SJSA1 (cell line): ENCODE measurements at places on chromosomes 6 and 20. TPM values are rescaled to one million over a fixed set of nuclear protein-coding genes. Genes with fewer than 3 reads are reported as not detected.

DNA sequence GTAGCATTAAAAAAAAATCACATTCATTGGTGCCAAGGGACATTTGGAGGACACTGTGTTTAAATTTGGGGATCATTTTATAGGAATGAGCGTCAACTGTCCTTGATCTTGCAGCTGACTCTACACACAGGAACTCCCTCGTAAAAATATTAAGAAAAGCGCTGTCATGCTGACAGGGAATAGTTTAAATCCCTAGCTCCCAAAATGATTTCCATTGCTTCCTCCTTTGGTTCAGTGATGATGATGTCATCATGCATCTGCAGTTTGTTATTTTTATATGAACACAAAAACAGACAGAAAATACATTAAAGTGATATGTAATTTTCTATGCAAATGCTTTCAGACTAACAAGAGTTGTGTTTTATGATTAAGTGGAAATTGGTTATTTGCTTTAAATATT is 275.6 kb downstream of the BTBD9 start:
- DNase-seq, result no peak
- no peak overlapping the region for H3K4me3 ChIP-seq
- H3K4me1 ChIP-seq, result no peaks in the 10 kb centered on the region
- no peak overlapping the region for H3K27ac ChIP-seq

DNA sequence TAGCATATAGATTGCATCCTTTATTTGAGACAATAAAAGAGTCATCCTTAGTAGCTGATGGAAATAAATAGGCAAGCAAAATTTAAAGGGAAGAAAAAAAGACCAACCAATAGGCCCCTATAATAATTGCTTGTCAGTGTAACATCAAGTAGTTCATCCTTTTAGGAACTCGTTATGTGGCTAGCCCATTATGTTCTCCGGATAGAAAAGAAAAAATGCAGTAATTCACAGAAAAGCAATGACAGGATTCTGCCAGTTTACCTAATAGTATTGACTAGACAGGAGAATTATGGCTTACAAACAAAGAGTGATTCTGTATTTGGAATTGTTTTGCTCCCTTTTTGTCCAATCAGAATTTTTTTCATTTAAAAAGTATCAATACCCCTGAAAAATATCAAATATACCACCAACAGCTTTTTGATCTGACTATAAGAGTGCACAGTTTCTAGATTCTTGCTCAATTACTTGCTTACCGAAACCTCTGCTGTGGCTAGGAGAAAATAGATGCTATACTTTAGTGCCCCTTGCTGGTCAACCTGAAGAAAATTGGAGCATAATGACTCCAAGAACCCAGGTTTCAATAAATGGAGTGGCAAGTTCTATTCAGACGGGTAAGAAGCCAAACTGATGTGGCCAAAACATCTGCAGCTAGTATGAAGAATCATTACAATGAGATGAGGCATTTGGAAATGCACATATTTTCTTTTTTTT is 91.5 kb upstream of the SASH1 start:
- H3K36me3 ChIP-seq, result no peaks in the 10 kb centered on the region
- H3K4me3 ChIP-seq, result no peak overlapping the region
- H3K27ac ChIP-seq, result no peak overlapping the region
- no peak for DNase-seq
- no peaks in the 10 kb centered on the region for H3K27me3 ChIP-seq

DNA sequence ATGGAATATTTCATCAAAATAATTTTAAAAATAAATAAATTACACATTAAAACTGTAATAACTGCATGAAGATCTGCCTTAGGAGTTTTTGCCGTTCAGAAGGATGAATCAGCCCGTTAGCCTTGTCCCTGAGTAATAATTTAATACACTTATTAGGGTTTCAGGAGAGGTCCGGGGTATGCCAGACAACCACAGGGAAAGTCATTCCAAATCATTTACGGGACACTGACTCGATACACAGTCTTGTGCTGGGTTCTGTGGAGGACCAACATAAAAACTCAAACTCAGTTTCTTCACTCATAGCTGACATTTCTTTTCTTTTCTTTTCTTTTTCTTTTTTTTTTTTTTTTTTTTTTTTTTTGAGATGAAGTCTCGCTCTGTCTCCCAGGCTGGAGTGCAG is 735 bp upstream of the LY6G6F start:
- H3K36me3 ChIP-seq, result 0 out of 2 replicates have a peak, but pooled peaks cover 4% of the 10 kb centered on the region
- H3K27me3 ChIP-seq, result no peaks in the 10 kb centered on the region
- H3K4me1 ChIP-seq, result peaks cover 21% of the 10 kb centered on the region
- no peak overlapping the region for H3K4me3 ChIP-seq

DNA sequence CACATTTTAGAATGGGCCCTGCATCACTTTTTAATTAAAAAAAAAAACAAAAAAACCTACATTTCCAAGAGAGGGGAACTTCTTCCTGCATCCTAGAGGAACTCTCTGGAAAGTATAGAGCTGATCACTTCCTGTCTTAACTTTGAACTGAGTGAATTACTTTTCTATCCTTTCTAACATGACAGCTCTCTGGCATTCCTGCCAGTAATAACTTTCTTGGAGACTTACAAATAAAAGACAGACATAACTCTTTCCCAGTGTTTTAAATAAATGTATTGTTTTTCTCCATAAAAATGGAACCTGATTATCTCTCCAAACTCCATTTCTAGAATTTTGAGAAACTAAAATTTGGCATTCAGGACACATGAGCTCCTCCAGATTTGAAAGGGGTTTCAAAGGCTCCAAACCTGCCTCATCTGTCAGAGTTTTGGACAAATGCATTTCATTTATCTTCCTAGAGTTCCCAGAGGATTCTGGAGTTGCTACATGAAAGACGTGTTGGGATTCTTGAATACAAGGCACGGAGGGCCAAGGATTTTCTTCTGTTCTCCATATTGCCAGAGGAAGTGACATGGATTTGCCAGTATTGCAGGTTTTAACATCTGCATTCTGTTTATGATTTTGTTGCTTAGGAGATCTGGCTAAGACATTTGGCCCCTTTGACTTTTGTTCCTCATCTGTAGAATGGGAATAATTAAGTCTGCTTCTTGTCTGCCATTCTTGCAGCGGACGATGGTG is 2.0 kb upstream of the SMOC2 start:
- no peak for DNase-seq
- no peak overlapping the region for H3K27ac ChIP-seq
- H3K4me1 ChIP-seq, result no peaks in the 10 kb centered on the region

ZC2HC1B gene
- total RNA-seq, result not detected in 2 replicates

GRCh38 chr6:123604067-123604466 is 32.7 kb downstream of the TRDN start:
- no peaks in the 10 kb centered on the region for H3K36me3 ChIP-seq
- H3K27ac ChIP-seq, result no peak overlapping the region
- no peak for DNase-seq
- H3K4me1 ChIP-seq, result no peaks in the 10 kb centered on the region
- H3K27me3 ChIP-seq, result no peaks in the 10 kb centered on the region

- H3K36me3 ChIP-seq, result no peaks in the 10 kb centered on the region
- H3K27me3 ChIP-seq, result no peaks in the 10 kb centered on the region
- H3K27ac ChIP-seq, result no peak overlapping the region
- no peaks in the 10 kb centered on the region for H3K4me1 ChIP-seq
Measured at GRCh38 chr20:57690525-57690924, 19.3 kb downstream of the PMEPA1 start.

MUCL3 gene
- total RNA-seq, result not detected in 2 replicates

DNA sequence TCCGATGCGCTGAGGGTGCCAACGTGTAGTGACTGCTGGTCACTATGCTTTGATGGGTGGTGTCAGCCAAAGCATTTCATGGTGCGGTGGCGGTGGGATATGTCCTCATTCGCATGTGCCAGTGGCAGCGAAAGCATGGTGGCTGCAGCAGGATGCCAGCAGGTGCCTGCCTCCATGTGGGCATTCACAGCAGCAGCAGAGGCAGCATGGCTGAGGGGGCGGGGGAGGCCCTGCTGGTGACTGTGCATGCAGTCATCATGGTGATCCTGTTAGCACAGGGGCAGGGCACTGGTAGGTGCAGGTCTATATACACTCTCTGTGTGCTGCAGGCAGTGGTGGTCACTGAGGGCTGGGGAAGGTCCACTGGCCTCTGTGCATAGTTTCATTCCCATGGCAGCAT is 22.0 kb downstream of the FIG4 start:
- no peak overlapping the region for H3K4me3 ChIP-seq
- no peaks in the 10 kb centered on the region for H3K4me1 ChIP-seq
- no peaks in the 10 kb centered on the region for H3K36me3 ChIP-seq

DNA sequence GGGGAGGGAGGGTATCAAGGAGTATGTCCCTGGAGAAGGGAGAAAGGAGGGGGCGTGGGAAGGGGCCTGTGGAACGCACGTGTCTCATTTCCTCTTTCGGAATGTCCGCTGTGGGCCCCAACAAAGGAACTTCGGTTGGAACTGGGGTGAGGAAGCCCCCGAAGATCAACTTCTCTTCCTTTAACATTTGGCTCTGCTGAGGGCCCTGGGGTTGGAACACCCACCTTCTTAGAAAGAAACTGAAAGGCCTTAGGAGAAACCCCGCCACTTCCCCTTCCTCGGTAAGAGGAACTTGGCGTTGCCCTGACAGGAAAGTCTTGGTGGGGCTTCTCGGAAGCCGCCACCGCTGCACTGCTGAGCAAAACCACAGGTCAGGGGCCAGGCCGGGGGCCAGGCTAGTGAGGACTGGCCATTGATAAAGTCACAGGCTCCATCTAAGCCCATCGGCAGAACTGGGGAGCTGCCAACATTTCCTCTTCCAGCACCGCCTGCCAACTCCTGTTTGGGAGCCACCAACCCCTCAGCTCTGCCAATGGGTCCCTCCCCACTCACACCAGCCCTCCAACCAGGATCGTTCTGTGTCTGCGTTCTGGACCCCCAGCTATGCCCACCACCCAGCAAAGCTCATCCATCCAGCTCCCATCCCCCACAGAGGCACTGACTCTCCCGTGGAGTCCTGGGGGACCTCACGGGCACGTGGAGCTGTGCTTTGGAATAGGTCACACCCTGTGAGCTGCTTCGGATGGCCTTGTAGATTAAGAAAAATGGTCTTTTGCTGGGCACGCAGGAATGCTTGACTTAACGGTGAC is 44.8 kb downstream of the FGD2 start:
- no peak overlapping the region for H3K4me3 ChIP-seq
- DNase-seq, result no peak
- H3K4me1 ChIP-seq, result peaks cover 31% of the 10 kb centered on the region
- no peaks in the 10 kb centered on the region for H3K27me3 ChIP-seq

DNA sequence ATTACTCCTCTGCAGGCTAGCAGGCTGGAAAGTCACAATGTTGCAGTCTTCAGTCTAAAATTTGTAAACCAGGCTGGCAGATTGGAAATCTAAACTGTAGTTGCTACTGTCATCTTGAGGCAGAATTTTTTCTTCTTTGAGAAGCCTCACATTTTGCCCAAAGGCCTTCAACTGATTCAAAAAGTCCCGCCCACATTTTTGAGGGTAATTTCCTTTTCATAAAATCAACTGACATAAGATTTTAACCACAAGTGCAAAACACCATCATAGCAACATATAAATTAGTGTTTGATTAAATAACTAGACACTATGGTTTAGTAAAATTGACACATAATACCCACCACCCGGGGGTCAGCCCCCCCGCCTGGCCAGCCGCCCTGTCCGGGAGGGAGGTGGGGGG is 28.4 kb downstream of the HLA-C start:
- H3K27me3 ChIP-seq, result peaks cover 12% of the 10 kb centered on the region
- no peak overlapping the region for H3K4me3 ChIP-seq
- DNase-seq, result no peak
- H3K36me3 ChIP-seq, result no peaks in the 10 kb centered on the region
- H3K27ac ChIP-seq, result no peak overlapping the region

EYA2 gene
- total RNA-seq, result 0.08 TPM in 1 of 2 replicates, not detected in the other

DNA sequence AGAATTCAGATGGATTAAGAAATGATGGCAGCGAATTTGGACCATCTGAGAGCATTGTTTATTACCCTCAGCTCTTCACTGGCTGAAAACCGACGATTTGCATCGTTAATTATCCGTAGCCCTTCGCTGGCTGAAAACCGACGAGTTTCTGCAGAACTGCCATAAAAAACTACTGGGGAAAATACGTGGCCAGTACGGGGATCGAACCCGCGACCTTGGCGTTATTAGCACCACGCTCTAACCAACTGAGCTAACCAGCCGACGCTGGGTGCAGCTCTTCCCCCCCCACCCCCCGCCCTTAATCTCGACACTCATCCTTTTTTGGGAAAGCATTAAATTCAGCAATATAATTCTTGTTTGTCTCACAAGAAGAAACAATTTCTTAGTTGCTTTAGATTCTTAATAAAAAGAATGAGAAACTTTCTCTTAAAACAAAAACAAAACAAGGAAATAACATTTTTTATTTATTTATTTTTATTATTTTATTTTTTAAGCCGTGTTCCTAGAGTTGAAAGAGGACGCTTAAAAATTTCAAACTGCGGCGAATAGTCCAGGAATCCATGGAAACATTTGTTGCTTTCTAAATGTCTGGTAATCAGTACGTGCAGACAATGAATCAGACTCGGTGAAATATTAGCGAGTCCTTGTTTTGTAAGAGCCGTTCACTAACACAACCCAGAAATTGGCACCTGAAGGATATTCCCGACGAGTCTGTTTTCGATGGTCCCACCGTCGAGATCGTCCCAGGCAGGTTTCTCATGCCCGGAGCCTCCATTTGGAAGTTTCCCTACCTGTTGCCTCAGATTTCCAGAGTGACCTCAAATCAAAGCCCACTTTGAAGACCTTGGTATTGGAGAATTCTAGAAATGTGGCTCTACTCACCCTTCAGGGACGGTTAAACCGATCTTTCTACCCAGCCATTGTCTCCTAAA is 27.8 kb downstream of the PRSS16 start:
- H3K4me3 ChIP-seq, result no peak overlapping the region
- no peaks in the 10 kb centered on the region for H3K36me3 ChIP-seq
- no peaks in the 10 kb centered on the region for H3K4me1 ChIP-seq
- H3K27ac ChIP-seq, result no peak overlapping the region
- no peaks in the 10 kb centered on the region for H3K27me3 ChIP-seq
- no peak for DNase-seq

BMP5 gene
- total RNA-seq, result 1.6 TPM in 2 replicates

SULF2 gene
- 0.09 and 2.2 TPM in 2 replicates for total RNA-seq

- no peaks in the 10 kb centered on the region for H3K27me3 ChIP-seq
- peaks cover 55% of the 10 kb centered on the region for H3K4me1 ChIP-seq
- DNase-seq, result no peak
- no peak overlapping the region; the same call in 1 of the 2 replicates for H3K4me3 ChIP-seq
- H3K36me3 ChIP-seq, result no peaks in the 10 kb centered on the region
Measured at GRCh38 chr6:37126493-37126958, 43.4 kb upstream of the PIM1 start.

DNA sequence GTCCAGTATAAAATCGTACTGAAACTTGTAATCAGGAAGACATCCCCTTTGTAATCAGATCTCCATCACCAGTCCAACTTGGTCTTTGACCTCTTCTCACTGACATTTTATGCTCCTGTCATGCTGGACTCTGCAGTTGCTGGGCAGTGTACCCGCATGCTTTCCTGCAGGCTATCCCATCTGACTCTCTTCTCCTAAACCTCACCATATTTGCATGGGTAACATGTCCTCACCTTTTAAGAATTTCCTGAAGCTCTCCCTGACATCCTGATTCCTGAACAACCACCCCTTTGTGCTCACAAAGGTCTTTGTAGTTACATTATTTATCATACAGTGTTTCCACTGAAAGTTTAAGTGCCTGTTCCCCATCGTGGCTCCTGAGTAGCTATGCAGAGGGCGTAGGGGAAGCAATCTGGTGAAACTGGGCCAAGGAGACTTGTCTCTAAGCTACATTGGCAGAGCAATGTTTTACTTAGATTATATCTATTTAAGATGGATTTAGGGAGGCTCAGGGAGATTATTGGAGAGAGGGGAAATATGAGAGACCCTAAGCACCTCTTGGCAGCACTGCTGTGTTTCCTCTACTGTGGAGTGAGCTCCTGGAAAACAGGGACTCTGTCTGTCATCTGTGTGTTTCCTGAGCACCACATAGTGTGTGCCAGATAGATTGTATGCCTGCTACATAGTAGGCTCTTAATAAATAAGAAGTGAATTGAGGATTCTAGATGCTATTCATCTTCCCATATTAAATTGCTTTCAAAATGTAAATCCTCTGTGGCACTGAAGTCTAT is 124.0 kb downstream of the LAMA2 start:
- no peaks in the 10 kb centered on the region for H3K4me1 ChIP-seq
- no peak overlapping the region for H3K27ac ChIP-seq
- no peak overlapping the region for H3K4me3 ChIP-seq
- no peaks in the 10 kb centered on the region for H3K36me3 ChIP-seq
